ENCODE measurements at places on chromosomes 1 and 21.

GRCh38 chr1:53303726-53304515 is 23.9 kb downstream of the LRP8 start:
- DNase-seq: no peak

- DNase-seq: no peak
Observed at GRCh38 chr1:170674239-170674638, 10.3 kb downstream of the PRRX1 start.

DNA sequence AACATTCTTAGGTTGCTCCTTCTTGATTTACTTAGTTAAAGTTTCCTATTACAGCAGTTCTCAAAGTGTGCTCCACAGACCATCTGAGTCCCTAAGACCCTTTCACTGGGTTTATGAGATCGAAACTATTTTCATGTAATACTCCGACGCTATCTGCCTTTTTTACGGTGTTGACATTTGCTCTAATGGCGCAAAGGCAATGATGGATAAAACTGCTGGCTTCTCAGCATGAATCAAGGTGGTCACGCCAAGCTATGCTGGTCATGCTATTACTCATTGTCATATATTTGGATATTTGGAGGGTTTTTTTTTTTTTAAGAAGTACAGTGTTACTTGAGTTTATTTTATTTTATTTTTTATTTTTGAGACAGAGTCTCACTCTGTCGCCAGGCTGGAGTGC is 235.1 kb downstream of the KIF26B start:
- DNase-seq: no peak

DNA sequence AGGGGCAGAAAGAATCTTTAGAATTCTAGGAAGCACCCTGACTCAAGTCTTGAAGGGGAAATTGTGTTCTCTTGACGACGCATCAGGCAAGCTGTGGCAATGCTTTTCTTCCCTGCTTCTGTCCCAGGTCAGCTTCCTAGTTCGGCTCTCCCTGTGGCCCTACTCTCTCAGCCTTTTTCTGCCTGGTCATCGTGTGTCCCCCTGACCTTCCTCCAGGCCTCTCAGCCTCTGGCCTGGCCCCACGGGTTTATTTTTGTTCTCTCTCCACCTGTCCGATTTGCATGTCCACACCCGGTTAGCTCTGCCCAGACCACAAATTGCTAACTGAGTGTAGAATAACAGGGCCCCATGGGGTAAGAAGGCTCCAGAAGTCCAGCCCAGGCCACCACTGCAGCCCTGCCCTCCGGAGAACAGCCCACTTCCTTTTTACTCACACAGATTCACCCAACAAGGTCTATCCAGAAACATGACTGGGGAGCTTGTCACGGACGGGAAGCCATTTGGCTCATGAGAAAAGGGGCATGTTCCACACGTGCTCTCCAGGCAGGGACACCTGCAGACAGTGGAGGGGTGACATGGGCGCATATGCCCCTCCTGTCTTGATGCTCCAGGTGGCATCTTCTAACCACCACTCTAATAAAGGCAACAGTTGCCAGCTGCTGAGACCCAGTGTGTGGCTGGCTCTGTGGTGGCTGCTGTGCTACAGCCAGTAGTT is 9.8 kb downstream of the KCNN3 start:
- DNase-seq: no peak

- no peak for DNase-seq
Observed at GRCh38 chr1:111804776-111805175, 49.1 kb downstream of the DDX20 start.

DNA sequence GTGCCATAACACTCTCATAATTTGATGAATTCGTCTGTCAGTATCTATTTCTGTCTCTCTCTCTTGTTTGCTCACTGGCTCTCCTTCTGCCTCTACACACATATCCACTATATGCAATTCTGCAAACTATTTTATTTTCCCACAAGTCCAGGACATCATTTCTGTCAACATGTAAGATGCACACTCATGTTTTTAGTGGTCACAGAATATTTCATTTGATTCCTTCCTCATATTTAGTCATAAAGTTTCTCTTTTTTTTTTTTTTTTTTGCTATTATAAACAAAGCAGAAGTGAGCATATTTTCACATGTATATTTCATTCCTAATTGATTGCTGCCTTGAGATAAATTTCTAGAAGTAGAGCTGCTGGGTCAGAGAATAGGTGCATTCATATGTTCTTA is 165.3 kb downstream of the PGBD5 start:
- DNase-seq: no peak

GRCh38 chr1:58907398-58907797 is 123.6 kb upstream of the JUN start:
- DNase-seq: no peak

GRCh38 chr1:100279358-100279923 is 13.4 kb downstream of the RTCA start:
- DNase-seq: no peak

DNA sequence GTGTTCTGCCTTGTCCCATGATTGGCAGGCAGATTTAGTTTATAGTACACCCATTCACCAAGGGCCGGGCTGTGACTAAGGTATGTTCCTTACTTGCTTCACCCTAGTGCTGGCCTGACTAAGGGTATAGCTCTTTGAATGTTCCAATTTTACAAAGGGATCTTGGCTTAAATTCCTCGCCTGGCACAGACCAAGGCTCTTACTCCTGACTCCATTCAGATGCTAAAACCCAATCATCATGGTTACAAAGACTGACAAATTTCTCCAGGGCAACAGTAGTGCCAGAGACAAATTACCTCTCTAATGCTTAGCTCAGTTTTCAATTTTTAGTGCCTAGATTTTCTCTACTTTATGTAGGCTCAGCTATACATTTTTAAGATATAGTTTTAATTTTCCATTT is 11.5 kb upstream of the C1orf53 start:
- no peak for DNase-seq

DNA sequence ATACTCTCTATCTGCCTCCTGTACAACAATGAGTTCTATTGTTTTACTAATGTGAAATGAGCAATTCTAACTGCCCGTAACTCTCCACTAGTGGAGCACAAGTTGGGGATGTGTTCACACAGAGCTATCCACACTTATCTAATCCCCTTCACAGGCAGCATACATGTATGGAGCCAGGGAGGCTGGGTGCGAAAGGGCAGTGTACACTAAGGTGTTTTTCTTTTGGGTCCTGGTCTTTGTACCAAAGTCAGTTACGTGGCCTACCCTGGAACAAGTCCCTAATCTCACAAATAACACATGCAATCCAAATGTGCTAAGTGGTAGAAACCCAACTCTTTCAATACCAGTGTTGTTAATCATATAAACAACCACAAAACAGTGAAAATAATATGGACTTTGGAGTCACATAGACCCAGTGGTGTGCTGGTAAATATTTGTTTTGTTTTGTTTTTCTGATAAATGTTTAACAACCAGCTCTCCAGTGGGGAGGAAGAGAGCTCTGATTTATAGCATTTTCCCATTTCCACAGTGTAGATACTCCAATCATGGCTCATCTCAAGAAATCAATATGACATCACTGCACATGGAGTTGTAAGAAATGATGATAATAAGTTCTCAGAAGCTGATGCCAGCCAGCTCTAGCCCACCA is 319.9 kb upstream of the DUSP10 start:
- no peak for DNase-seq

GRCh38 chr1:2344121-2344681 is 47.2 kb downstream of the MORN1 start:
- DNase-seq: no peak

DNA sequence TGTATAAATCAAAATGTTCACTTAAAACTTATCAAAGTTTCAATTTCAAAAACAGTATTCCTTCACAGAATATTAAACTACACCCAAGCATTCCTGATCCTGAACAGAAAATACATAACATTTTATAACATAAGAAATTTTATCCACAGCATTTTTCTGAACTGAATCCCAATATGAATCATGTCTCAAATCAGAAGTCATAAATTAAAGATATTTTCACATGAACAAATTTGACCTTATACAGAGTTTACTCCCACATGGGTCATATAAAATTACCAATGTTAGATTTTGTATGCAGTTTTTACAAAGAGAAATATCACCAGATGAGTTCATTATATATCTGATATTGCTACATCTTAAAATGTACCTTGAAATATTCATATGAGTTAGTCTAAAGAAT is 48.6 kb upstream of the ASPM start:
- DNase-seq: no peak

GRCh38 chr1:101964708-101965107 is 32.0 kb downstream of the OLFM3 start:
- no peak for DNase-seq

GRCh38 chr1:2198571-2198970 is 4.0 kb upstream of the FAAP20 start:
- DNase-seq: no peak

GRCh38 chr1:77652970-77653516 is 29.4 kb downstream of the ZZZ3 start:
- no peak for DNase-seq

DNA sequence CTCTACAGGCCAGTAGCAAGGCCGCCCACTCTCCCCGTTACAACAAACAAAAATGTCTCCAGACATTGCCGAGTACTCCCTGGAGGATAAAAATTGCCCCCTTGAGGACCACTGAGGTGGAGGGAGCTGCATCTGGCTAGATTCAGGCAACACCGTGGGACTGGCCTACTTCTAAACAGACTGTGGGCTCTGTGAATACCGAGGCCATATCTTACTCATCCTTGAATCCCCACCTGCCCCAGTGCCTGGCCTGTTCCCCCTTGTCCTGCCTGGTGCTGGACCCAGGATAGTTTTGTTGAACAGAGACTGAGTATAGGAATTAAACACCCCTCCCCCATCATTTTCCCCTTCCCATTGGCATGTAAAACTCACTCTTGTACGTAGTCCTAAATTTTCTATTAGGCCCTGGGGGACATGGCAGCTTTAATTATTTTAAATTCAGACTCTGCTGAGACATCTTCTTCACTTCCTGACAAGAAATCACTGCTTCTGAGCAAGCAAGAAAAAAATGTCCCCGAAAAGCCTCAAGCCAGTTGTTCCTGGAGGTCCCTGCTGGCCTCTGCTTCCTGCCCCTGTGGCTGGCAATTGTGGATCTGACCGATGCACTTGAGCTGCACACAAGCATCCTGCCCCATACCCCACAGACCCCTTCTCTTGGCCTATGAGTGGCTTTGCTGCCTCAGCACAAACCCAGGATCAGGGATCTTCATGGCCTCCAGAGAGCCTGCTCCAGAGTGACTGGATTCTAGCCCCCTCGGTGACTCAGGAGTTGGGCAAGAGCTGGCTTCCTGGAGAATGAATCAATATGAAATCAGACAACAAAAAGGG is 111.0 kb downstream of the ACTL8 start:
- DNase-seq: no peak

DNA sequence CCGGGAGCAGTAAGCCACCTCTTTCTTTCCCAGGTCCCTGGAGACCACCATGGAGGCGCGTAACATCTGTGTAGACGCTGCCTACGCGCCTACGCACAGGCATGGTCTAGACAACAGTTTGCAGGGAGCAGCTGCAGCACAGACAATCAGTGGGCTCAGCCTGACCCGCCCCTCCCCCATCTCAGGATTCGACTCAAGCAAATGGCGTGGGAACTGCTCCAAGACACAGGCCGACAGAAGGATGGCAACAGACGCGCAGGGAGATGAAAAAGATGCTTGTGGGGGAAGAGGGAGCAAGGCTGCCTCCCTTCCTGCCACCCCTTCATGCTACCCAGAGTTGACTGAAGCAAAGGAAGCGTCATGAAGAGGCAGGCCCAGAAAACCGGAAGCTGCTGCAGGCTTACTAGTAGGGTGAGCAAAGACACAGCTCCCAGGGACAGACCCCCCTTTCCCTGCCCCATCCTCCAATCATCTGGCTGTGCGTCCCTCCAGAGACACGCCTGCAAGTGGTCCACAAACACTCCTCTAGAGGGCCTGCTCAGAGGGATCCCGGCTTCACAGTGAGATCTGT is 19.5 kb downstream of the STK40 start:
- DNase-seq: no peak

DNA sequence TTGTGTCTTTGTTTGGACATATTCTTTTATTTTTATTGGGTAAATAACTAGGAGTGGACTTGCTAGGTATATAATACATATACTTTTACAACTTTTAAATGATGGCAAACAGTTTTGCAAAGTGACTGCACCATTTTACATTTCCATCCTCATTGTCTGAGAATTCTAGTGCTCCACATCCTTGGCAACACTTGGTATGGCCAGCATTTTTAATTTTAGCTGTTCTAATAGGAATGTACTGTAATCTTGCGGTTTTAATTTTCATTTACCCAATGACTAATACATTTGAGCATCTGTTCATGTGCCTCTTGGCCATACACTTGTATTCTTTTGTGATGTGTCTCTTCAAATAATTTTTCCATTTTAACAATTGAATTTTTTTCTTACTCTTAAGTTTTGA is 37.0 kb upstream of the ATP6V1G3 start:
- no peak for DNase-seq

- DNase-seq: no peak
Observed at GRCh38 chr1:199978408-199978940, 49.0 kb upstream of the NR5A2 start.

- DNase-seq: no peak
Observed at GRCh38 chr1:21175324-21175669, 1.4 kb downstream of the EIF4G3 start.

DNA sequence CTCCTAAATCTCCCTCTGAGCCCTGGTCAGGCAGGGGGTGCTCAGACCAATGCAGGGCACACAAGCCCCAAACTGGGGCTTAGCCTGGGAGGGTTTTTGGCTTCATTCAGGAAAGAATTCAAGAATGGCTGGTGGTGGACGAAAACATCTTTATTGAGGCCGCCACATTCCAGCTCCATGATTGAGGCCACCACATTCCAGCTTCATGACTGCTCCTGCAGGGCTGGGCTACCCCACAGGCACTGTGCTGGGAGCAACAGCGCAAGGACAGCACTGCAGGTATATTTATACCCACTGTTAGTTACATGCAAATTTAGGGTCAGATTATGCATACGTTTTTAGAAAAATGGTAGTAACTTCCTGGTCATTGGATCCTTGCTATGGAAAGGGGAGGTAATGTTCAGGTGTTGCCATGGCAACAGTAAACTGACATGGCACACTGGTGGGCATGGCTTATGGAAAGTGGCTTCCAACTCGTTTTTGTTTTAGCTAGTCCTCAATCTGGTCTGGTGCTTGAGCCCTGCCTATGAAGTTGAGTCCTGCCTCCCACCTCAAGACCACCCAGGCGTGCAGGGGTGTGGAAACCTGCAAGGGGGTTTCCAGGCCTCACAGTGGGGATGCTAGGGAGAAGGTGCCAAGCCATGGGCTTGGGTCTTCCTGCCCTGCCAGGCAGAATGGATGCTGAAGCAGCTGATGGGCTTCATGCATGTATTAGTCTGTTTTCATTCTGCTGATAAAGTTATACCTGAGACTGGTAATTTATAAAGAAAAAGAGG is 348.7 kb upstream of the AJAP1 start:
- DNase-seq: no peak

GRCh38 chr1:56050911-56051310 is 528.5 kb downstream of the PLPP3 start:
- no peak for DNase-seq

GRCh38 chr1:167237000-167237399 is 16.3 kb downstream of the POU2F1 start:
- DNase-seq: no peak

Data from pulmonary artery endothelial cell (primary cell).